Epithelial cell of proximal tubule (primary cell): ENCODE measurements at places on chromosomes 12 and 14.

DNA sequence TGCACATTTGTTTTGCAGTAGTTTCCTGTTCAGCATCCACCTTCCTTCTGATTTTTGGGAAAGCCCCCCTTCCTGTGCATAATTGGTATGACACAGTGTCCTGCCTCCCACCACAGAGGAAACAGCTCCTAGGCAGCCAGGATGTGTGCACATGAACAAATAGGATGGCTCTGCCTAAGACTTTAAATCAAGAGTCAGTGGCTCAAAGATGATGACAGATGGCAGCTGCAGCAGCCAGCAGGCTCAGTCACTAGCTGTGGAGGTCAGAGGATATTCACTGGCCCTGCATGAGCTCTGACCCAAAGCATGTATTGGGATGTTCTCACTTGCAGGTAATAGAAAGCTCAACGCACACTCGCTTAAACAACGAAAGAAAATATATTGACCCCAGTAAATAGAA lies 90.3 kb downstream of the KCNK10 start:
- no peak for DNase-seq

GRCh38 chr12:24721191-24721590 lies 227.7 kb downstream of the BCAT1 start:
- DNase-seq = no peak

GRCh38 chr12:43292699-43293098 lies 259.3 kb downstream of the ADAMTS20 start:
- no peak for DNase-seq

GRCh38 chr12:5094551-5094950 lies 50.9 kb downstream of the KCNA5 start:
- no peak for DNase-seq

DNA sequence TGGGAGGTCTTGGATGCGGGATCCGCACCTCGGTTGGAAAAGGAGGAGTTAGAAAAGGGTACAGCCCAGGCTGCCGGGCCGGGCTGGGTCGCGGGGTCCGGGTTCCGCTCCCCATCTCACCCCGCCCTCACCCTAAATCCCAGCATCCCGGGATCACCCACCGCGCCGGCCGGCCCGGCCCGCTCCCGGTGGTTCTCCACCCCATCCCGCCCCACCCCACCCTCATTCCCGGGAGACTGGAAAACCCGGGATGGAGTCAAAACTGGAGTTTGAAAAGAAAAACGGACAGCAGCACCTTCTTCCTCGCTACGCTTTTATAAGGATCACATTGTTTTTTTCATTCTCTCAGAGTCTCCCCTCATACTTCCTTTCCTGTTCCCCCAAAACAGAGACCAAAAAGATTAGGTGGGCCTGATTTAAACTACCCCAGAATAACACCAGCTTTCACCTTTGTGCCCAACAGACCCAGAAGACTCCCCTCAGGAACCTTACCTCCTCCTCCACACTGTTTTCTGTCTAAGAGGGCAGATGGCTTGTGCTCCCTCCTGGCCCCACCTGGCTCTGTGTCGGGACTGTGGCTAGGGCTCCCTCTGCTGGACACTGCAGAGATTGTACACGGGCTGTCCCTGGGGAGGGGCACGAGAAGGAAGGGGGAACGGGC lies 2.8 kb downstream of the GLI1 start:
- peak; percentile 86 for DNase-seq

DNA sequence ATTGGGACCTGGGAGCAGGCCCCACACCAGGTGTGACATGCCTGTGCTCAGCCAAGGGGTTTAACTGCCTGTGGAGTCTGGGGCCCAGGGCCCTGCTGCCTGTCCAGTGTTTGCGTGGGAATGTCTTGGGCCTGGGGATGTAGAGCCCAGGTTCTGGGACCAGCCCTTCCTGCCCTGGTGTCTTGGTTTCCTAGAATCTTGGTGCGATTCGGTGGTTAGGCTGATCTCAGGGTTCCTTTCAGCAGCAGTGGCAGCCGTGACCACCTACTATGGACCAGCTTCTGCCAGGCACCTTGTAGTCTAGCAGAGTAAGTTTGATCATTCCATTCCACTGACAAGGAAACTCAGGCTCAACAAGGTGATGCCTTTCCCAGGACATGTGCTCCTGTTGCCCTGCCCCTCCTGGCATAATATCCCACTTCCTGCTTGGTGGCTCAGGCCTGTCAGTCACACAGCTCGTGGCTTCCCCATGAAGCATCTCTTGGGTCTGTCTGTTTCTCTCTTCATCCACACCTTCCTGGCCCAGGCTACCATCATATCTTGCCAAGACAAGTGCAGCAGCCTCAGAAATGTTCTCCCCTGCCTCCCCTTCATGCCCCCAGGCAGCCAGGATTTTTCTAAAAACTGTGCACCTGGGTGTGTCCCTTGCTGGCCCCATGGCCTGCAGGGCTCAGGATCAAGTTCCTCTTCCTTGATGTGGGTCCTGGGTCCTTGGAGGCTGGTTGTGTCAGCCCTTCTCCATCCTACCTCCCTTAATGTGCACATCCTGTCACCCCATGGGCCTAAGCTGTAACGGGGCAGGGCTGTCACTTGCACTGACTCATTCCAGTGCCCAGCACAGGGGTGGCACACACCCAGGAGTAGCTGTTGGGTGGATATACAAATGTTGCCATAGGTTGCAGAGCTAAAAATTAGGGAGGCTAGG lies 101.6 kb downstream of the SLC25A47 start:
- no peak for DNase-seq

GRCh38 chr12:46292754-46293402 lies 24.0 kb upstream of the SLC38A1 start:
- DNase-seq = no peak

GRCh38 chr12:49847161-49847560 lies 4.3 kb upstream of the BCDIN3D start:
- DNase-seq = no peak

DNA sequence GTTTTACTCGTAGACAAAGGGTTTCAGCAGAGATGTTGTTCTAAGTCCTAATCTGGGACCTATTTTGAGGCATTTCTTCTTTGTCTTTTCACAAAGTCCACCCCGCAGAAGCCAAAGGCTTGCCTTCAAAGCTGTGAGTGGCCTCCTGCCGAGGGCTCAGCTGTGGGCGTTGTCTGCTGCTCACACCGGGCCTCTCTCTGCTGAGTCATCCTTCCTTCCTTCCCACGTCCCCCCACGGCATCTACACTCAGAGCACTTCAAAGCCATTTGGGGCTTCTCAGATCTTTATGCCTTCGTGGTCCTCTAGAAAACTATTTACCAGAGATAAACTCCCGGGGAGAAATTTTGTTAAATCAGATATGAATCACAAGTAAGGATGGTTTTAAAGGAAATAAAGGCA lies 115.9 kb upstream of the TMPO start:
- DNase-seq = no peak

DNA sequence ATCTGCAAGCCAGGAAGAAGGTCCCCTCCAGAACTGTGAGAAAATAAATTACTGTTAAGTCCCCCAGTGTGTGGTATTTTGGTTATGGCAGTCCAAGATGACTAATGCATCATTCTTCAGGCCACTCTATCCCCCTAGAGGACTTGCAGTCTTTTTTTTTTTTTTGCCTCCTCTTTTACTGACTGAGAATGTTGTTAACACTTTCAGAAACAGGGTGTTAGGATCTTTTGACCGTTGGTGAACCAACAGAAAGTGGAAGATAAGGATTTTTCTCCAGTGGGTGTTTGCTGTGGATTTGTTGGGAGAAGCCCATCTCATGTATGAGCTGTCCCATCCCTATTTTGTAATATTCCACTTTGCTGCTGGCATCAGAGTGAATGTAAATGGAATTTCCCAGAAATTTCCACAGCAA lies 37.8 kb downstream of the MARK3 start:
- no peak for DNase-seq

- no peak for DNase-seq
These were observed 296.3 kb upstream of the PRKD1 start for GRCh38 chr14:30223966-30224365.

- DNase-seq = peak; percentile 12
These were observed 80.6 kb downstream of the APAF1 start for GRCh38 chr12:98725476-98726247.

GRCh38 chr12:48183091-48183875 lies at the start of gene CCDC184:
Gene CCDC184 (plus strand): TSS chr12:48183644. CDS start chr12:48184123, 479 bp downstream.
- DNase-seq = no peak

- no peak for DNase-seq
These were observed 28.8 kb downstream of the GDF11 start for GRCh38 chr12:55771736-55772135.

GRCh38 chr14:102510616-102511520 lies 1.3 kb upstream of the ANKRD9 start:
- DNase-seq = no peak

DNA sequence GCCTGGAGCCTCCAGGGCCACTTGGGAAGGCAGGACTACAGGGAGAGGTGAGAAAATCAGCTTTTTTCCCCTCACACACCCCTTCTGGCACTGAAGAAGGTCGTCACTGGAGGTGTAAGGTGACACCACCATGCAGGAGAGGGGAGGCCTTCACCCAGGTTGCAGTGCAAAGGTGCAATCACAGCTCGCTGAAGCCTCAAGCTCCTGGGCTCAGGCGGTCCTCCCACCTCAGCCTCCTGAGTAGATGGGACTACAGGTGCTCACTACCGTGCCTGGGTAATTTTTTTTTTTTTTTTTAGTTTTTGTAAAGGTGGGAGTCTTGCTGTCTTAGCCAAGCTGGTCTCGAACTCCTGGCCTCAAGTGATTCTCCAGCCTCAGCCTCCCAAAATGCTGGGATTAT lies 93.6 kb downstream of the TNFAIP2 start:
- no peak for DNase-seq

- no peak for DNase-seq
These were observed 26.9 kb downstream of the BATF start for GRCh38 chr14:75549169-75549568.

- no peak for DNase-seq
These were observed 2.8 kb downstream of the SLC38A2 start for GRCh38 chr12:46369474-46370379.

- no peak for DNase-seq
These were observed 27.4 kb downstream of the SINHCAF start for GRCh38 chr12:31298515-31298910.

GRCh38 chr12:27273114-27273513 lies 29.0 kb downstream of the STK38L start:
- DNase-seq = no peak

- no peak for DNase-seq
These were observed 3.5 kb downstream of the RPS6KL1 start for GRCh38 chr14:74919421-74920165.

DNA sequence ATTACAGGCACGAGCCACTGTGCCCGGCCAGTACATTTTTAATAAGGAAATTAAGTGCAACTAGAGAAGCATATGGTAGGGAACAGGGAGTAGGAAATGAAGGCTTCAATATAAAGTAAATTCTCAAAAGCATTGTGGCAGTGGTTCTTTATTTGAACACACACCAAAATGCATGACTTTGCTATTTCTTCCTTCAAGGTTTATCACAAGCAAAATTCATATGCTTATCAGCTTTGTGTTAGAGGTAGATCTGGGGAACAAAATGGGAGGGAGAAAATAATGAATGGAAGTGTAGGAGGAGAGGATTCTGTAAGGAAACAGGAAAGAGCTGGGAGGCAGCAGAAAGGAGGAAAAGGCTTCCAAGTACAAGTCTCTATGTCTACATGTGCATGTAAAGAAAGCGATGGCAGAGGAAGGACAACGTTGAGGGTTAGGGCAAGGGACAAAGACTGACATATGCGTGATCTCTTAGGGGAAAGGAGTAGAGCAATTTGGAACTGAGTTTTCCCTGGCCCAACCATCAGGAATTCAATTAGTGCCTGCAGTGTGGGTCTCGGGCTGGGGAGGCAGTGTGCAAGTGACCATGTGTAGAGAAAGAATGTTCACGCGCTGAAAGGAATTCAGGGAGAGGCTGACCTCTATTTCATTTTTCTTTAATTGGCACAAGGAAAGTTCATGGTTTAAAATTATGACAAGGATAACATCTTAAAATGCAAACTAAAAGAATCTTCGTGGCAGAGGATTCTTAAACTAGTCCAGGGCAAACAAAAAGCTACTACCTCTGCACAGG lies 22.9 kb upstream of the RASSF8 start:
- DNase-seq = no peak

GRCh38 chr14:22434030-22434429 lies 155.0 kb downstream of the DAD1 start:
- DNase-seq = no peak

DNA sequence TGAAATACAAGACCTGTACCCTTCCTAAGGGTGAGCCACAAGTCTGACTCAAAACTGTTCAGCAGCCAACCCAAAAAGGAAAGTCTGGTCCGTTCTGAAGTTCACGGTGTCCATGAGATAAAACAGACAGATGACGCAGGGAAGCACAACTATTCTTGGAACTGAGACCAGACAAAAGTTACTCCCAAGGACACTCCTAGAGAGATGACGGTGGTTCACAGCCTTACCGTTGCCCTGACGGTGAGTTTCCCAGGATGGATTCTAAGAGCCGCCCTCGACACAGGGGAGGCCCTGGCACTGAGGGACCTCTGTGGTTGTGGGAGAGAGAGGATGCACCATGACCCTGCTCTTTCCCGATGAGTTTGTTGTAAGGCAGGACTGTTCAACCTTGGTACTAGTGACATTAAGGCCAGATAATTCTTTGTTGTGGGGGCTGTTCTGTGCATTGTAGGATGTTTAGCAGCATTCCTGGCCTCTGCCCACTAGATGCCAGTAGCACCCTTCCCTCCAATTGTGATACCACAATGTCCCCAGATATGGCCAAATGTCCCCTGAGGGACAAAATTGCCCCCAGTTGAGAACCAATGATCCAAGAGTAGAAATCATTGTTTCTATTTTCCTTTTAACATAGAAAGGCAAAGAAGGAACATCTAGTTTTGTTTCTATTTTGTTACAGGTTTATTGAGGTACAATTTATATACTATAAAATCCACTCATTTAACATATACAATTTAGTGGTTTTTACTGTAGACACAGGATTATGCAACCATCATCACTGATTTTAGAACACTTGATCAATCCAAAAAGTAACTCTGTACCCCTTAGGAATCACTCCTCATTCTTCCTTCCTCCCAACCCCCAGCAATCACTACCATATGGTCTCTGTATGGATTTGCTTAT lies 23.0 kb downstream of the OR10P1 start:
- DNase-seq = no peak

DNA sequence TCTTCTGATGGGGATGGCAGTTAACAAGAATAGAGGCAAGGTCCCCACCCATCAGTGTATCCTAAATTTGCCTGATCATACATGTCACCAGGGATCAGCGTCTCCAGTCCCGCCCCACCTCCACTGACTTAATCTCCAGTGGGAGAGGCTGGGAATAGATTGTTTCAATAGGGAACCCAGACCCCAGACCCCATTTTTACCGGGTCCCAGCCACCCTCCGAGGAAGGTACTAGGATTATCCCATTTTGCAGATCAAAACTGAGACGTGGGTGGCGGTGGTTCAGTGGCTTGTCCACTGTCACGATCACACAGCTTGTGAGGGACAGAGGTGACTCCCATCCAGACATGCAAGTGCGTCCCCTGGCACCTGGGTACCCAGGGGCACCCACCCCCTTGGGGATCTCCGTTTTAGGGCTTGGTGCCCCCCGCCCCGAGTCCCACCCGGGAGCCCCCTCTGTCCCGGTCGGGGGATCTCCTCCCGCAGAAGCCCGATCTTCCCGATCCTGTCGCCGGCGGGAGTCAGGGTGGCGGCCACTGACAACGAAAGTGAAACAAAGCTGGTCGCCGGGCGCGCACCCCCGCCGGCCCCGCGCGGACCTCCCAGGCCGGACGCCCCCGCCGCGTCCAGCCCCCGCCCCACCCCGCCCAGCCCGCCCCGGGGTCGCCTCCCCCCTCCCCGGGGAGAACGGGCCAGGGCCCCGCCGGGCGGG lies 523 bp downstream of the WSB2 start:
- no peak for DNase-seq

GRCh38 chr12:89752341-89752740 lies 43.7 kb upstream of the ATP2B1 start:
- DNase-seq = no peak
